NCI-H510A treated with DMSO at 0.1 percent for 48 hours (cell line): ENCODE measurements at places on chromosomes 13 and 19.

- peak; percentile 20 for DNase-seq
Measured at GRCh38 chr13:85313761-85314503, 485.3 kb downstream of the SLITRK6 start.

DNA sequence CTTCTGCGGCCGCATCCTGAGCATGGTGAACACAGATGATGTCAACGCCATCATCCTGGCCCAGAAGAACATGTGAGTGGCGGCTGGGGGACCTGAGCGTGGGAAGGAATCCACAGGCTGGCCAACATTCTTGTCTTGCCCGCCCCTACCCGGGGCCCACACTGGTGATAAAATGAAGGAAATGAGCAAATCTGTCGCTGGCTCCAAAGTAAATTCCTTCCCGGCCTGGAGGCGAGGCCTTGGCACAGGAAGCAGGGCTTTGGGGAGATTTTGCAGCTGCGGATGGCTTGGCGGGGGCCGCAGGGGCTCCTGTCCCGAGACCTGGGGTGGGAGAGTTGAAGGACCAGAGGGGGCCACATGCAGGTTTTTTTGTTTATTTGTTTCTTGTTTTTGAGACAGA is 4.4 kb downstream of the KXD1 start:
- DNase-seq = no peak

GRCh38 chr13:71759651-71760511 is 107.1 kb downstream of the DACH1 start:
- DNase-seq = peak; percentile 38

DNA sequence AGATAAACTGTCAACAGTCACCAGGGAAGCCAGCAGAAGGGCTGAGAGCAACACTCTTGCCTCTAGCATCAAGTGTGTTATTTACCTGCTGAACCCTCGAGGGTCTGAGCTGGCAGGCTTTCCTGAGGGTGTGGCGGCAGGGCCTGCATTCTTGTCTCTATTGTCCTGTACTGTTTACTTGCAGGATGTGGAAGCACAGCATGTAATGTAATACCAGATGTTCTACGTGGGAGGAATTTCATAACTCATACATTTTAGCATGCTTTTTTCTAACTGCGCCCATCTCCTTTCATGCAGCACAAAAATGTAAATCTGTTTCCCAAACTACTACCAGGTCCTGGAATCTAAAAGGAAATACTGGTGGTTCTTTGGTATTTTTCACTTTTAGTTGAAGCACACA is 153.1 kb downstream of the RGCC start:
- peak; percentile 4 for DNase-seq

GRCh38 chr13:33639626-33640080 is 178.3 kb upstream of the RFC3 start:
- no peak for DNase-seq

DNA sequence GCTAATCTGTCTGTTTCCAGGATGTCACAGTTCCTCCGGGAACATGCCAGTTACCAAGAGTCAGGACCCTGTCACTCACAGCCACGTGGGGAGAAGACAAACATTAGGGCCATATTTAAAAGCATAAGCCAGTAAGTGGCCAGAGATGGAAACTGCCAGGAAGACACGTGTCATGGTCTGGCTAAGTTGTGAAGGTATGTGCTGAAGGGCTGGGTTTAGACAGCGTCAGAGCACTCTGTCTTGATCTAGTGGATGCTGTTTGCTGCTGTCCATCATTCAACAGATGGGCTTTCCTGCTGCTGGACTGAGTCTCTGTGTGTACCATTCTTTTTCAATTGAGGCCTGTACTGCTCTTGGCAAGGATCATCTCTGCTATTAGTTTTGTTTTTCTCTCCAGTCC is 128.6 kb downstream of the HS6ST3 start:
- DNase-seq = no peak

DNA sequence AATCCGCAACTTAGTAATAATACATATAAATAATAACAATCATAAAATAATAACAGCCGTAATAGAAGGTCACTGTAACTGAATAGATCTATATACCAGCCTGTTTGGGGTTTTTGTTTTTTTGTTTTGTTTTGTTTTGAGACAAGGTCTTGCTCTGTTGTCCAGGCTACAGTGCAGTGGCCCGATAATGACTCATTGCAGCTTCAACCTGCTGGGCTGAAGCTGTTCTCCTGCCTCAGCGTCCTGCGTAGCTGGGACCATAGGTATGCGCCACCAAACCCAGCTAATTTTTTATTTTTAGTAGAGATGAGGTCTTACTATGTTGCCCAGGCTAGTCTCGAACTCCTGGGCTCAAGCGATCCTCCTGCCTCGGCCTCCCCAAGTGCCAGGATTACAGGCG is 950 bp downstream of the IGSF23 start:
- DNase-seq = no peak

GRCh38 chr13:81987159-81987558 is 1646.2 kb upstream of the SPRY2 start:
- no peak for DNase-seq

GRCh38 chr13:64723724-64724123 is 2506.4 kb downstream of the PCDH9 start:
- no peak for DNase-seq

DNA sequence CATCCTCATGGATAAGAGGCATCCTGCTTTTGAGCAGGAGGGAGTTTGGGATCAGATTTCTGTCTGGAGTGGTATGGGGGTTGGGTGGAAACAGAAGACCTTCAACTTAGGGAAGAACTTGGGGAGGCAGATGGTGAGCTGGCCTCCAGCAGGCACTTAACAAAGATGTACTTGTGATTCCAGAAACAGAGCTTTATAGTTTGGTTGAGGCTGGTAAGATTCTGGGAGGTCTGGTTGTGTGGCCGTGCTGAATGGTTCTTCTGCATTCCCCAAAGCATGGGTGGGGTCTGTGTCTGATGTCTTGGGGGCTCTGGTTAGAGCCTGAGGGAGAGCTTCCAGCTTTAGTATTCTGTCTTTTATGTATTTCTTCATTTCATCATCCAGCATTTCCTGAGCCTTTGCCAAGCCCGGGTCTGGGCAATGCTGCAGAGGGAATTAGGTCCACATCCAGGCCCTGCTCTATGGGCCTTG is 4.8 kb downstream of the MEGF8 start:
- DNase-seq = peak; percentile 72

DNA sequence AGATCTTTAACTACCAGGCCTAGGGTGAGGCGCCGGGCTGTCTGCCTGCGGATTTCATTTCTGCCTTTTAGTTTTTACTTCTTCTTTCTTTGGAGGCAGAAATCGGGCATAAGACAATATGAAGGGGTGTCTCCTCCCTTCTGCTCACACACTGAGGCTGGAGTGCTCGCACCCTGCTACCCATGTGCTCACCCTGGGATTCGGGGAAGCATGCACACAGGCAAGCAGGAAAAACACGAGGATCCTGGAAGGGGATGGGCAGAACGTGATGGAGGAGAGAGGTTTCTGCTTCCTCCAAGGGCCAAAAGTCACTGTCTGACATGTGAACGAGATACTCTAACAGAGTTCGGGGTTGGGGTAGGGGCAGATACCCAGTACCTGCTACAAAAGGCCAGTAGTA is 28.4 kb downstream of the ZNF823 start:
- no peak for DNase-seq

DNA sequence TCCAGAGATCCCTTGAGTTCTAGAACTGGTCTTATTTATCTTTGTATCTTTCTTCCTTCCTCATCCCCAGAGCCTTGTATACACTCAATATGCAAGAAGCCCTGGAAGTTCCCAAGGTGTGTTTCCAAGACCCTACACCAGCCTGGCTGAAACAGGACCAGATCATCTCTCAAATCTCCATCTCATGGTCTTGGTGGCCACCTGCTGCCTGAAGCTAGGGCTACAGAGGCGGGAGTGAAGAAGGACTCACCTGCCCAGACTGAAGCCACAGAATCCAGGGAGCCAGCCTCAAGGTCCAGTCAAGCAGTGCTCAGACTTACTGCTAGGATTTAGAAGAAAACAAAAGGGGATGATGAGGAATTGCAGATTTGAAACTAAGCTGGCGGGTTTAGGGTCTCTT is 6.1 kb upstream of the CYSLTR2 start:
- DNase-seq = no peak

DNA sequence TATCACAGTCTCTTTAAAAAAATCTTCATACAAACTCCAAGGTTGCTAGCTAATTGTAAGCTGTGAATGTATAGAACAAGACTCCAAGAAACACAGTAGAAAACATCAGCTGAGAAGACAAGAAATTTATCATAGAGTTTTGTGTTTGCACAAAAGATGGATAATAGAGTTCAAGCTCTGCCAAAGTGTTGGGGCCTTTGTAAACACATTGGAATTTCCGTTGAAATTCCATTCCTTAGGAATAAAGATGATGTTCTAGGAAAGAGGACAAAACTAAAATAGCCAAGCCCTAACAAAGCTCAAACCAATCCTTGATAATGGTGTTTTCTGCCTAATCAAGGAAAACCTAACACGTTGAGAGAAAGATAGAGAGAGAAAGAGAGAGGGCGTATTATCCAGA is 20.6 kb downstream of the LRRC63 start:
- DNase-seq = no peak

- DNase-seq = no peak
Measured at GRCh38 chr19:43468354-43469159, 3.1 kb upstream of the LYPD3 start.

- no peak for DNase-seq
Measured at GRCh38 chr13:29858667-29859066, 8.2 kb upstream of the UBL3 start.

GRCh38 chr13:110014719-110015118 is 228.3 kb upstream of the IRS2 start:
- DNase-seq = peak; percentile 94

GRCh38 chr13:43306372-43306771 is 283.0 kb downstream of the DNAJC15 start:
- DNase-seq = no peak

GRCh38 chr19:20162821-20163220 is 4.2 kb upstream of the ZNF486 start:
- DNase-seq = no peak

GRCh38 chr13:27200413-27201070 is 28.9 kb upstream of the USP12 start:
- no peak for DNase-seq

DNA sequence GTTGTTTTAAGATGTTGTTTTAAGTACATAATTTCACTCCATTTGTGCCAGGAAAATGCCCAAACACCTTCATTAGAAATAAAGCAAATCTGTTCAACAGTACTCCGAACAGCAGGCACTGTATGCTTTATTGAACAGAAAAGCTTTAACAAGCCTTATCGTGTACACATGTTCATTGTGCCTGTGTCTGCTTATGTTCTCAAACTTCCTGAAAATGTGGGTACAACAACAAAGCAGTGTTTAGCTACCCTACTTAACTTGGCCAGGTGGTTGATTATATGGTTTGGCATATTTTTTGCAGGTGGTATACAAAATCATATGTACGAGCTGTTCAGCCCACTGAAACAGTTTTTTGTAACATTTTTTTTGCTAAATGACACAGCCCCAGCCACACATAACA is 718.0 kb downstream of the DACH1 start:
- DNase-seq = peak; percentile 15

DNA sequence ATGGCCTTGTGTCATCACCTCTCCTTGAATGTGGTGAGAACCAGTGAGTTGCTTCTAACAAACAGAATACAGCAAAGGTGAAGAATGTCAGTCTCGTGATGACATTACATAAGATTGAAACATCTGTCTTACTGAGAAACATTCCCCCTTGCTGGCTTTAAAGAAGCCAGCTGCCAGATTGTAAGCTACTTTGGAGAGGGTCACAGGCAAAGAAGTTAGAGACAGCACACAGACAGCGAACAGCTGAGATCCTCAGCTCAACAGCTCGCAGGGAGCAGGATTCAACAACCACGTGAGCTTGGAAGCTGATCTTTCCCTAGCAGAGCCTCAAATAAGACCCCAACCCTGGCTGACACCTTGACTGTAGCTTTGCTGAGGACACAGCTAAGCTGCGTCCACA is 367.9 kb downstream of the LIG4 start:
- no peak for DNase-seq

DNA sequence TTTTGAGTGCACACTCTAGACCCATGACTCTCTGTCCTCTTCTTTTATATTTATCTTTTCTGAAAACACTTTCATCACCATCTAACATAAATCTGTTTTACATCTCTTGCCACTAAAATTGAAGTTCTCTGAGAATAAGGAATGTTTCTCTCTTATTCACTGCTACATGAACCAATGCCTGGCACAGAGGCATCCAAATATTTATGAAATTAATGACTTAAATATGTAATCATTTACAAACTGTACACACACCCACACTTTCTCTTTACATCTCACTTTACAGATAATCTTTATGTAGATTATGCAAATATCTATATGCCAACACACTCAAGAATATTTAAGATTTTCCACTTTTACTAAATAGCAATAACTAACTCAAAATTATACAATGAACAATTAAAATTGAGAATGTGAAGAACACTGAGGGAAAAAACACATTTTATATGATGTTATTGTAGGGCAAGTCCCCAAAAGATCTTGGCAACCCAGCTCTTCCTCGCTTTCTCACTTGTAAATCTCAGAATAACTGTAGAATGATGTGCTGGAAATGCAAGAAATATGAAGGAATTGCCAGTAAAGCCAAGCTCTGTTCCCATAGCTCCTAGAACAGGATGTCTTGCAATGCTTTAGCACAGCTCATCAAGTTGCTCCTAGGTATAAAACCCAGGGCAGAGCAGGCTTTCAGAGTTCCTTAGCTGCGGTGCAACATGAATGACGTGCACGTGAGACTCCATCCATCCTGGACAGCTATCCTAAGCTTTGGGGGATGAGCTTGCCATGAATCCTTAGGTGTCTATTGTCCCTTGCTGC is 50.7 kb downstream of the UGGT2 start:
- no peak for DNase-seq

DNA sequence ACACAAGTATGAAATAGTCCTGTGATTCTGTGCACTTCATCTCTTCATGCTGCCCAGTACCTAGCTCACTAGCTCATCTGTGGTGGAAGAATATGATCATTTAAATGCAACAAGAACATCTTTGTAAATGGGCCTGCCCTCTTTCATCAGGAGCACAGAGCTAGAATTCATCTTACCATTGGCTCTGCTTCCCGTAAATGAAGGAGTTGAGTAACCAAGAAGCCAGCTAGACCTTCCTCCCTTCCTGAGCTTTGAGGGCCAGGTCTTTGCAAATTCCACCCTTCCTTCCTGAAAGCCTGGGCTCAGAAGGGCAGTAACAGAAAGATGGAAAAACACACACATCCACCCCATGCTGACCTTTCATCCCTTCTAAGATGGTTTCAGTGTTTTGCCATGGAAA is 82.0 kb downstream of the FRY start:
- no peak for DNase-seq

DNA sequence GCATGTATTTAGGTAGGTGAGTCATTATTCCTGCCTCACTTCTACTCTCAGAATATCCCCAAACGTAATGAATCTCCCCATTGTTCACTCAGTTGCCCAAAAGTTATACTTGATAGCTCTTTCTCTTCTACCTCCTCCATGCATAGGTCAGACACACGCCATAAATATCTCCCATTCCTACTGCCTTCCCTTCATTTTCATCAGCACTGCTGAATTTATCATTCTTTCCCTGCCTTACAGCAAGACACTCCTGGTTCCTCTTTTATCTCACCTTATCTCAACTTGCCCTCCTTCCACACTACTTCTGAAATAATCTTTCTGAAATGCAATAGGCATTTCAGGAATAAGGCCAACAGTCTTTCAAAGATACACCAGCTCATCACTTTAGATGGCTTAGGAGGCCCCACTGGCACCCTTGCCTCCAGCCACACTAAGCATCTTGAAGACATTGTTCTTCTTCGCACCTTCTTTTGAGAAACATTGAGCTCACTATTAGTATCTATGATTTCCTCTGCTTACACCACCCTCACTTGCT is 333.9 kb downstream of the MYO16 start:
- DNase-seq = no peak

- DNase-seq = no peak
Measured at GRCh38 chr13:97188207-97188606, 33.9 kb upstream of the MBNL2 start.
